ENCODE measurements at places on chromosomes 1 and 21.
A peak's percentile ranks its signal among the peaks of the same experiment; 100 is the strongest.

DNA sequence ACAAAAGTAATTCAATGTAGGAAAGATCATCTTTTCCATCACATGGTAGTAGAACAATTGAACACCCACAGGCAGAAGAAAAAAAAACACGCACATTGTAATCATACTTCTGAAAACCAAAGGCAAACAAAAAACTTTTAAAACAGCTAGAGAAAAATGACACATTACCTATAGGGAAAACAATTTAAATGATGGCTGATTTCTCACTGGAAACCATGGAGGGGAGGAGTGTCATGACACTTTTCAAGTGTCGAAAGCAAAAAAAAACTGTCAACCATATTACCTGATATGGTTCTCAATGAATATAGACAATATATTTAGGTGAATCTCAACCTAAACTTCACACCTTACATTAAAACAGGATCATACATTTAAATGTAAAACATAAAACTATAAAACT lies 776 bp upstream of the SLAMF7 start:
- no peak for DNase-seq

DNA sequence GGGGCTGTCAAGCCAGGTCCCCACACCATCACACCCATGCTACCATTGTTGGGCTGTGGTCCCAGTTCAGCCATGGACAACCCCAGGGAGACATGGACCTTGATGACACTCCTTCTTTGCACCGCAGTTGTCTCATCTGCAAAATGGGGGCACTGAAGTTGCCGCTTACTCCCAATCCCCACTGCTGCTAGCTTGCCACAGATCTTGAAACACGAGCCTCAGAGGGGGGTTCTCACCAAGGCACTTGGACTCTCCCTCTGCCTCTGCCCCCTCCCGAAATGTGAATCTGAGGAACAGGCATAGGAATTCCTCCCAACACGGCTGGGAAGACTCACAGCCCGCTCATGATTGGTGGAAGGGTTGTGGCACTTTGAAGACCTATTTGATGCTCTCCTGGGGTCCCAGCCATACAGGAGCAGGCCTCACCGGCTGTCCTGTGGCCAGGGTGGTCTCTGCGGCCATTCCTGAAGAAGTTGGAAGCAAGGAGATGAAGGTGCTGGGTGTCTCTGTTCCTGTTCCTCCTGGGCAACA lies 31.1 kb downstream of the RUNX3 start:
- peak; percentile 52 for DNase-seq

DNA sequence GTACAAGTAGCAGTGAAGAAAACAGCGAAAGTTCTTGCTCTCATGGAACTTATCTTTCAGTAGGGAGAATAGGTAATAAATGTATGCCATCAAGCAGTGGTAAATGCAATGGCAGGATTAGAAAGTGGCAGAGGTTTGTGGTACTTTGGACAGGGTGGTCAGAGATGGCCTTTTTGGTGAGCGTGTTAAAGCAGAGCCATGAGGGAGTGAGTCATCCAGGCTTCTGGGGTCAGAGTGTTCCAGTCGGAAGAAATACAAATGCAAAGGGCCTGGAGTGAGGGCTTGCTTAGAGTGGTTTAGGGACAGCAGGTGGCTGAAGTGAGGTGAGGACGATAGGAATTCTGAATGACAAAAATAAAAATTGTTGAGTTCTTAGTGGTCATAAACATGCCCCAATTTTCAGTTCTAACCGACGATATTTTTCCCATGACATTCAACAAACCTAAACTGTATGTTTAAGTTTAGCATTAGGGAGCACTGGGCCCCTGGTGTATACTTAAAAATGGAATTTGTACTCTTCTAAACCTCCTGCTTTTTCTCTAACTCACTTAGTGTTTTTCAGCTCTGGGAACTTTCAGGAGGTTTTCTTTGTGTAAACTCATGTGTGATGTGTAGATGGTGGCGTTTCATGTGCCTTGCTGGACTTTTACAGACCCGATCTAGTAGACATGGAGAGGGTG lies 78.2 kb downstream of the MACF1 start:
- DNase-seq: no peak

GRCh38 chr1:248900637-248901036 lies 5.4 kb upstream of the PGBD2 start:
- no peak for DNase-seq

- DNase-seq: peak; percentile 84
Measured at GRCh38 chr1:204791453-204792353, 79.0 kb upstream of the NFASC start.

DNA sequence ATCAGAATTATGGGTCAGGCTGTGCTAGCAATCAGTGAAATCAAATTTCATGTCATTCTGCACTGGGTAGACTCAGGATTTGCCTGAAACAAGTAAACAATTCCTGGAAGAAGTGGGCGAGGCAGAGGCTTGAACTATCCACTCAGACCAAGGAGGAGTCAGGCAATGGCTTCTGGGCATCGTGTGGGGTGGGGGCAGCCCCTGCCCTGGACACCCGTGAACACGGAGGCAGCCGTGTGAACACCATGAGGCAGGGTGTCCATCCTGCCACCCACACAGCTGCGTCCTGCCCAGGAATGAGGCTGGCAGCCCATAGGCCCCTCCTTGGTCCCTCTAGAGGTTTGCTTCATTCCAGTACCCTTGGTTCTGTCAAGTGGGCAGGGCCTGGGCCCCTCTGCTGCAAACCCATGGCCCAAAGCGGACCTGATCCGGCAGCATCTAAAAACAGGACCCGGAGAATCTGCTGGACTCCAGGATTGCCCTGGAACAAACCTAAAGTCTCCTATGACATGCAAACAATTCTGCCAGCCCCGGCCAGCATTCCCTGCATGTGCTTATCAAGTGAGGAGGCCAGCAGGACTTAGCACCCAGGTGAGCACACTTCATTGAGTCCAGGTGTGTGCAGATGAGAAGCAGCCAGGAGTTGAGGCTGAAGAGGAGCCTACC lies 69.5 kb downstream of the PDE9A start:
- no peak for DNase-seq

DNA sequence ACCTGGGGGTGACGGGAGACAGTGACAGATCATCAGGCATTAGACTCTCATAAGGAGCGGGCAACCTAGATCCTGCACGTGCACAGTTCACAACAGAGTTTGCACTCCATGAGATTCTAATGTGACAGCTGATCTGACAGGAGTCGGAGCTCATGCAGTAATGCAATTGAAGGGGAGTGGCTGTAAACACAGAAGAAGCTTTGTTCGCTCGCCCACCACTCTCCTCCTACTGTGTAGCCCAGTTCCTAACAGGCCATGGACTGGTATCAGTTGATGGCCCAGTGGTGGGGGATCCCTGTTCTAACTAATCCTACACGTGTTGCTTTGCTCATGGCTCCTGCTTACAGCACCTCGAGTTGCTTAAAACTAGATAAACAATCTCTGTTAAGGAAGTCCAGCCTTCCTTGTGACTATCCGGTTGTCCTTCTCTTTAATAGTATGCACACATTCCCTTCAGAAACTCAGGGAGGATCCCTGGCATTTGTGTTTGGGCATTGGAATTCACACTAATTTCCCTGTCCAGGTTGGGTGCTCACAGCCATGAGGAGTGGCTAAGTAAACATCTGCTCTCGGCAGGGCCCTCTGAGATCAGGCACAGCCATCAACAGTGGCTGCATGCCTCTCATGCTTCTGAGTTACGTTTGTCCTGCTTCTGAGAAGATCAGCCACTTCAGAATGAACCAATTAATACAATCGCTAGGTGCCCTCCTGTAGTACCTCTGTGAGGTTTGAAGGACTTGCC lies 21.1 kb upstream of the F3 start:
- DNase-seq: no peak

GRCh38 chr1:15736892-15737261 lies 819 bp downstream of the SLC25A34 start:
- no peak for DNase-seq

DNA sequence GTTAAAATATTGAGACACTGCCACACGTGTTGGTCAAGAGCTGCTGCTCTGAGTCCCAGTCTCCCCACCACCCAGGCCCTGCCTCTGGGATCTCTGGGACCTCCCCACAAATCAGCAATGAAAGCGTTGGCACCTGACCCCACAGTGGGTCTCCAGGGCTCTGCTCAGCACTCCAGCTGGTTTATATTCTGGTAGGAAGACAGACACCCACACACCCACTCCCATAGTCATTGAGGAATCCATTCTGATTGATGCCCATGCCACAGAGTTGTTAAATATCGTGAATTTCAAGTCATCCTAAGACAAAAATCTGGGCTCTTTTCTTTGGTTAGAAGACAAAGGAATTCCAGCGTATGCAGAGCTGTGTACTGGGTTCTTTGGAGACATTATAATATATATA lies 91.6 kb downstream of the KIF26B start:
- DNase-seq: no peak

- peak; percentile 87 for DNase-seq
Measured at GRCh38 chr1:245156041-245156735, 1.4 kb downstream of the KIF26B start.

- DNase-seq: peak; percentile 51
Measured at GRCh38 chr1:201254625-201255478, 28.5 kb upstream of the PKP1 start.

- no peak for DNase-seq
Measured at GRCh38 chr1:241451956-241452355, 67.6 kb downstream of the FH start.

DNA sequence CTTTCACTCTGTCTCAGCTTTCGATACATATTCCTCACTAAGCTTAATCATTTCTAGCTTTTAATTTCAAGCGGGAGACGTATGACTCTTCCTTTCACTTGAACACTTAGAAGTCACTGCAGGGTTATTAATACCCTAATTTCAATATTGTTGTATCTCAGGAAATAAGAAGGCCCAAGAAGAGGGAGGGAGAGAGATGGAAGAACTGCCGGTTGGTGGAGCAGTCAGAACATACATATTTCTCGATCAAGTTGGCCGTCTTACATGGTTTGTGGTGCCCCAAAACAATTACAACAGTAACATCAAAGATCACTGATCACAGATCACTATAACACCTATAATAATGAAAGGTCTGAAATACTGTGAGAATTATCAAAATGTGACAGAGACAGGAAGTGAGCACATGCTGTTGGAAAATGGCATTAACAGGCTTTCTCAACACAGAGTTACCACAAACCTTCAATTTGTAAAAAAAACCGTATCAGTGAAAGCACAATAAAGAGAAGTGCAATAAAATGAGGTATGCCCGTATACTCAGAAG lies 145.4 kb upstream of the HP1BP3 start:
- peak; percentile 65 for DNase-seq

GRCh38 chr1:246708166-246708565 lies 16.0 kb upstream of the SCCPDH start:
- no peak for DNase-seq

DNA sequence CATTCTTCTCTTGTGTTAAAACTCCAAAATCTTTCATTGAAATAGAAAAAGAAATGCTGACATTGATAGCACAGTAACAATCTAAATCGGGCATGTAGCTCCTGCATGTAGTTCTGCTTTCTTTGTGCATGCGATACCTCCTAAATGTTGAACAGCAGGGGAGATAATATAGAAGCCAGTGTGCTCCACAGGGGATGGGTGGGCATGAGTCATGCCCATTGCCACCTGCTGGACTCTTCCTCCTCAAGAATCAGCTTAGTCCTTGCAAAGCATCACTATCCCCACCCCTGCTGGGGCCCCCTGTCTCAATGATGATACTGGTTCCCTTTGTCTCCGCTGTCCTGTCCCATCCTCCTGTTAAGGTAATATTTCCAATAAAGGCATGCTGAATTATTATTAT lies 203.0 kb downstream of the RWDD3 start:
- no peak for DNase-seq

GRCh38 chr1:226632922-226633351 lies 84.4 kb downstream of the STUM start:
- no peak for DNase-seq

DNA sequence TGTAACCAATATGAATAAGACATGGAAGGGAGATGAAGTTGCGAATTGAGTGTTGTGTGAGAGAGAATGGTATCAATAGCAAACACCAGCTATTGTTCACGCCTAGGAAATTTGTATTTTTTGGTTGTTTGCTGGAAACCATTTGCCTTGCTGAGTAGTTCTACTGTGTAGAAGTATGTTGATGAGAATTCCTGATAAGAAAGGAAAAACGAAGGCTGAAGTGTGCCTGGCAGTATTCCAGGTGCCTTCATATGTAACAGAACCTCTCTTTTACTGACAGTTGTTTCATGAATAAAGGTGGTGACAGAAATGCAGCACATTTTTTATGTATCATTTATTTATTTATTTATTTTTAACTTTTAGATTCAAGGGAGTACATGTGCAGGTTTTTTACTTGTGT lies 79.5 kb downstream of the SDCCAG8 start:
- no peak for DNase-seq

GRCh38 chr1:90135286-90135685 lies 140.4 kb downstream of the ZNF326 start:
- no peak for DNase-seq

DNA sequence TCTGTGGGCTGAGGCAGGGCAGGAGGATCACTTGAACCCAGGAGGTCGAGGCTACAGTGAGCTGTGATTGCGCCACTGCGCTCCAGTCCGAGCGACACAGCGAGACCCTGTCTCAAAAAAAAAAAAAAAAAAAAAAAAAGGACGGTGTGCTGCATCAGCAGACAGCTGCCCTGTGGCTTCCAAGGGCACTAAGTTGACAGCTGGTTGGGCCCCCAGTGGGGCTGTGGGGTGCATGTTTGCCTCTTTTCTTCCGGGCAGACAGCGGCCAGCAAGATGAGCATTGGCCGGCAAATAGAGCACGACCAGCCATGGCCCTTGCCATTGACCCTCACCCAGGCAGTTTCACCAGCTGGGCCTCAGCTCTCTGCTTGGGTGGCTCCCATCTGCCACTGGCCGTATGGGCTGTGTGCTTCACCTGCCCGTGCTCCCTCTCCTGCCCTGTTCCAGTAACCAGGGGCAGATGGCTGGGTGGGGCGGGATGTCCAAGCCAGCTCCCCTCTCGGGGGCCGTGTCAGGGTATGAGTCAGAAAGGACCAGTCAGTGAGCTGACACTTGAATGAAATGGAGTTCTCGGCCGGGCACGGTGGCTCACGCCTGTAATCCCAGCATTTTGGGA lies 12.3 kb upstream of the SLC25A34 start:
- no peak for DNase-seq

DNA sequence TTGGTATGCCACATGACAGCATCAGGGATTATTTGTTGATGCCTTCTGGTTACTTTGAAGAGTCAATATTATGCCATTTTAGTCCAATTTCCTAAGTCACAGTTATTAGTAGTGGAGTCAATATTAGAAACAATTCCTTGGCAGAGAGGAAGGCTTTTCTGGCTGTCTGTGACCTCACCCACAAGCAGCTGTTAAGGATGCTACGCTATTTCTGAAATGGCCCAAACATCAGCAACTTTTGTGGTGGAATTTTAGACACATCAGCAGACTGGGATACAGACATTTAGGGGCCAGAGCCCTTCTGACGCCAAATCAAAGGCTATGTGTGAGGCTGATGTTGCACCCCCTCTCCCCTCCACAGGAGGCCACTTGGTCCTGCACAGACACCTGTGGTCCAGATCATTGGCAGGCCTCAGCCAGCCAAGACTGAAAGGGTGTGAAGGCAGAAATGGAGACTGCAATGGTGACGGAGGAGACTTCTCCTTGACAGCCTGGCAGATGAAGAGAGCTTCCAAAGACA lies 9.2 kb upstream of the RXRG start:
- DNase-seq: no peak

- DNase-seq: no peak
Measured at GRCh38 chr1:41396084-41396483, 34.9 kb downstream of the FOXO6 start.

GRCh38 chr1:90616395-90616794 lies 100.7 kb downstream of the BARHL2 start:
- peak; percentile 31 for DNase-seq
